ENCODE measurements at places on chromosomes 6 and 20. TPM values are rescaled to one million over a fixed set of nuclear protein-coding genes. Genes with fewer than 3 reads are reported as not detected.

Gene CST11
- not detected for total RNA-seq

Gene SLPI
- total RNA-seq: not detected

Gene GRM4
- total RNA-seq: not detected

Gene SLC22A3
- total RNA-seq: 0.70 TPM

Gene DEFB124
- total RNA-seq: not detected

Gene HLA-DOA
- total RNA-seq: not detected

Data from glomerular endothelial cell (primary cell).